Suprapubic skin (tissue), 4 donors: ENCODE measurements at places on chromosomes 1 and 21. TPM values are rescaled to one million over a fixed set of nuclear protein-coding genes. Genes with fewer than 3 reads are reported as not detected.

The CACNA1S gene
- total RNA-seq, result not detected

The CD1E gene
- total RNA-seq, result 10.5 TPM

The PDE9A gene
- total RNA-seq, result 8.0 TPM

The ZNF670 gene
- 2.1 TPM for total RNA-seq

The C1QTNF12 gene
- total RNA-seq, result 23.5 TPM

The CCDC181 gene
- total RNA-seq, result not detected

The OR2T33 gene
- not detected for total RNA-seq

The SOX13 gene
- 10.1 TPM for total RNA-seq

The SLC30A10 gene
- not detected for total RNA-seq

The LY9 gene
- 0.34 TPM for total RNA-seq

The KRTAP7-1 gene
- not detected for total RNA-seq
